ENCODE measurements at places on chromosomes 12 and 14.
A peak's percentile ranks its signal among the peaks of the same experiment; 100 is the strongest.

GRCh38 chr12:704516-705242 lies 41.4 kb upstream of the NINJ2 start:
- DNase-seq = no peak

DNA sequence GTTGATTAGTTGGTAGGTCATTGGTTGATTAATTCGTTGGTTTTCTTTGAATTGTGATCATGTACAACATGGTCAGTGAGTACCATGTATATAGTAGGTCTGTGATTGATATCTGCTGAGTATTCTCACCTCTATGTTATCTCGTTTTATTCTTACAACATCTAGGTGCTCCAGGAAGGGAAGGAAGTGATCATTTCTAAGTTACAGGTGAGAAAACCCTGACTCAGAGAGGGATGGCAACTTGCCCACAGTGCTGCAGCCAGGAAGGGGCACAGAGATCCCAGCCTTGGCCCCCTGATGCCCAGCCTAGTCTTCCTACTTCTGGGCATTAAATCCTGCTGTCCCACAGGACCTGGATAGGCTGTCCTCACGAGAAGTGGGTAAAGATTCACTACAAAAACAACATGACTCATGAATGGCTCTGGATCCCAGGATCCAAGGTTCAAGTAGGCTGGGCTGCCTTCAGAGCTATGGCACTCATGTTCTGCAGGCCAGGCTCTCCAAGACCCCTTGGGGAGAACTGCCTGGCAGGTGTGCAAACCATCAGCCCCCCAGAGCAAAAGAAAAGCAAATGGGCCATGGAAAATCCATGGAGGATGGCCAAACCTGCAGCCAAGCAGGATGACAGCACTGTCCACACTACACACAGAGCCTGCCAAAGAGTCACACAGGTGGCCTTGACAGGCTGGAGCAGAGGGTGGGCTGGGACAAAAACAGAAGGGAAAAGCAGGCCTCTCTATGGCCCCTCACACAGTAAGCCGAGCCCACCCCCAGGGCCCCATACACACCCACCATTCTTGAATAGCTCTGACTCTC lies 146.2 kb downstream of the BCL11B start:
- DNase-seq = peak; percentile 35

GRCh38 chr12:3836641-3837040 lies 36.6 kb downstream of the PARP11 start:
- DNase-seq = no peak

DNA sequence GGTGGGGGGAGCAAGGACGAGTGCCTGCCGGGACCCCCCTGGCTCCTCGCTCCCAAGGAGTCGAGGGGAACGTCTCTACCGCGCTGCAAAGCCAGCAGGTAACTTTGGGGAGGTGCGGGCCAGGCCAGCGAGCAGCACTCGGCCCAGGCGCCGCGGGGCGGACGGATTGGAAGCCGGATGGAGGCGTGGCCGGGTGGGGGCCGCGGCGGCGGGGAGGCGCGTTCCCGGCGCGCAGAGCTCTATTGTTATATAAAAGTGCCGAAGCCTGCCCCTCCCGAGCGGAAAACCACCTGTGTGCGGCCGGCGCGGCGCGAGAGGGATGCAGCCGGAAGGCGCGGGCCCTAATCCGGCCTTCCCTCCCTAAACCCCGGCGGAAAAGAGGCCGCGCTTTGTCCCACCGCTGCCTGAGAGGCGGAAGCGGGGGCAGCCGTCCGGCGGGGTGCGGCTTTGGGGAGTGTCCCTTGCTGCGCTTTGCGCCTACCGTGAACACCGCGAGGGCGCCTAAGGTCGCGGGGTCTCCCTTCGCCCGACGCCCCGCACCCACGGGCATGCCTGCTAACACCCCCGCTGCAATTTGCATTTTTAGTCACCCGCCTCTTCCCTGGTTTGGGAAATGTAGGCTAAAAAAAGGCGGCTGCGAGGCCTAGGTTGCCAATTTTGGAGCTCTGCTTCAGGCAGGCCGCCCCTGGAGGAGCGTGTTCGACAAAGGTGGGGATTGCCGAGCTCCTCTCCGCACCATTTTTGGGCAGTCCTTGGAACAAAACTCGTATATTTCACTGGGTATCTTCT lies 1.7 kb upstream of the DUSP6 start:
- peak; percentile 86 for DNase-seq

GRCh38 chr14:99155173-99156089 lies 116.6 kb downstream of the BCL11B start:
- peak; percentile 42 for DNase-seq

DNA sequence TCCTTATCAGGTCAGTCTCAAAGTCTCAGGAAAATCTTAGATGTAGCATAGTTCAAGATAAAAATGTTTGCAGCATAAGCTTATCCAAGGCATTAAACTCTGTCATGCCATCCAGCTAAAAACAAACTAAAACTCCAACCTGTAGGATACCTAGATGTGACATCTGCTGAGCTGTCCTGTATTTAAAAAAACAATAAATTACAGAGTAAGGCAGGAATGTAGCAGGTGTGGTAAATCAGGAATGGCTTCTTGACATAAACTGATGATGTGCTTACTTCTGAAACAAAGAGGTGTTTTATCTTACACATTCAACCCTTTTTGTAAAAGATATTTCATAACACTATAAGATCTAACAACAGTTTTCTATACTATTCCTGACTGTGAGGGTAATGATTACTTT lies 30.6 kb upstream of the DLGAP5 start:
- no peak for DNase-seq

- no peak for DNase-seq
Observed at GRCh38 chr12:5480218-5480937, 48.5 kb downstream of the NTF3 start.

GRCh38 chr12:130164936-130165335 lies 2.7 kb downstream of the FZD10 start:
- no peak for DNase-seq

DNA sequence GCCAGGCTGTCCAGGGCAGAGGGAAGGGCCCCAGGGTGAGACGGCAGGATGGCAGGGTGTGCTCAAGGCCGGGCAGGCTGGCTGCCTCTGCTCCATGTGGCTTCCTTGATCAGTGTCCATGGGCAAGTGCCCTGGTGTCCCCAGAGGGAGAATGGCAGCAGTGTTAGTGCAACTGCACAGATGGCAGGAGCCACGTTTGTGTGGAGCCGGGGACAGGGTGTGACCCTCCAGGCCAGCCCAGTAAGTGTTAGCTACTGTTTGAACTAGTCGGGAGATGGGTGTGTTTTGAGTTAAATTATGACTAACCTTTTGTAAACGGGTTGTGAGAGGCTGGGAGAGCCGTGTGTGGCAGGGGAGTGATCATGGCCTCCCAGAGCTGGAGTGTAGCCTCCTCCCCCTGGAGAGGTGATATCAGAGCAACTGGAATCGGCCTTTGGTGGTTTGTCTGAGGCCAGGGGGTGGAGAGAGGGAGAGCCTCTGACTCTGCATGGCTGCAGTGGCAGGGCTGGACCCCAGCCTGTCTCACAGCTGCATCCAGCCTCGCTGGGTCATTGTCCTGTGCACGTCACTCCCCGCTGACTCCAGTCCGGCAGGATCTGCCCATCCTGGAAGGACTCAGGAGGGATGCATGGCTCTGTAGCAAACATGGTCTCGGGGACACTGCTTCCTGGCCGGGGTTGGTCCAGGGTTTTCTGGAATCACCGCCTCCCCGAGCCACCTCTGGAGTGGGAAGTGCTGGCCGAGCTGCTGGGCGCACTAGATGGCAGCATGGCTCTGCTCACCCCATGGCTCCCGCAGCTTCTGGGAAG lies 27.8 kb downstream of the AACS start:
- no peak for DNase-seq

- DNase-seq = no peak
Observed at GRCh38 chr14:78143489-78144145, 26.6 kb upstream of the NRXN3 start.

DNA sequence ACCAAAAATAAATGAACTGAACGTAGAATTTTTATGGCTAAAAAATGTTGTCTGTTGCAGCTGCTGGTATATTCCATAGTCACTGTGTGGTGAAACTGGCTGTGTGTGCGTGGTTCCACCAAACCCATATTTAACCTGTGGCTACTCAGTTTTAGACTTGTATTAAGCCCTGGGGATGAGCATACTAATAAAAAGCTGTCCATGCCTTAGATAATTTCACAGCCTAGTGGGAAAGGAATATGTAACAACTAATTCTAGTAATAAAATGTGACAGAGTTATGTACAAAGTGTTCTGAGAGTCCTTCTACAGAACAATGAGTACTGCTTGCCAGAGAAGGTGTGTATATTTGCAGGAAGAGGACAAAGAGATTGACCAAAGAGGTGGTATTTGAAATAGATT lies 125.5 kb downstream of the TMTC3 start:
- no peak for DNase-seq
